ENCODE measurements at places on chromosomes 7 and 10.

DNA sequence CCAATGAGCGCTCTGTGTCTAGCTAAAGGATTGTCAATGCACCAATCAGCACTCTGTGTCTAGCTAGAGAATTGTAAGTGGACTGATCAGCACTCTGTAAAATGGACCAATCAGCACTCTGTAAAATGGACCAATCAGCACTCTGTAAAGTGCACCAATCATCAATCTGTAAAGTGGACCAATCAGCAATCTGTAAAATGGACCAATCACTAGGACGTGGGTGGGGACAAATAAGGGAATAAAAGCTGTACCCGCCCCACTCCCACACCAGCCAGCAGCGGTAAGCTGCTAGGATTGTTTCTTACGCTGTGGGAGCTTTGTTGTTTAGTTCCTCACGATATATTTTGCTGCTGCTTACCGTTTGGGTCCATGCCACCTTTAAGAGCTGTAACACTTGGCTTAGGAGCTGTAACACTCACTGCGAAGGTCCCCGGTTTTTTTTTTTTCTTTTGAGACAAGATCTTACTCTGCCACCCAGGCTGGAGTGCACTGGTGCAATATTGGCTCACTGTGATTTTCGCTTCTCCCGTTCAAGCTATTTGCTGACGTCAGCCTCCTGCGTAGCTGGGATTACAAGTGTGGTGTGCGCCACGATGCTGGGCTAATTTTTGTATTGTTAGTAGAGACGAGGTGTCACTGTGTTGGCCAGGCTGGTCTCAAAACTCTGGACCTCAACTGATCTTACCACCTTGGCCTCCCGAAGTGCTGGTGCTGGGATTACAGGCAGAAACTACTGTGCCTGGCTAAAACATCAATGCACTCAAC is 184.8 kb downstream of the PTPN20 start:
- DNase-seq: no peak

- no peak for DNase-seq
Observed at GRCh38 chr10:18879284-18879683, 169.3 kb upstream of the MALRD1 start.

DNA sequence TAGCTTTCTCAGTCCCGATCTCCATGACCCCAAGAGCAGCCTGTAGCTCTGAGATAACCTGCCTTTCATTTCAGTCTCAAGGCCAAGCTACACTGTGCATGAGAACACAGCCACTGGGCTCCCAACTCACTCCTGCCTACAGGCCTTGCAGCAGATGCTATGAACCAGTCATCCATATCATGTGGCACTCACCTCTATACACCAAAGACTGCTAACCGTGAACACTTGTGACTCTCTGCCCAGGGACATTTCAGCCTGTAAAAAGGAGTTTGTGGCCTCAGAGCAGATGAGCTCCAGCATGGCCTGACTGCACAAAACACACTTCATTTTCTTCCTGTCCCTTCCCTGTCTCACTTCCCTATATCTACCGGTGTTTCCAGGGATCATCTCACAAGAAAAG is 56.9 kb upstream of the NPY start:
- DNase-seq: no peak

DNA sequence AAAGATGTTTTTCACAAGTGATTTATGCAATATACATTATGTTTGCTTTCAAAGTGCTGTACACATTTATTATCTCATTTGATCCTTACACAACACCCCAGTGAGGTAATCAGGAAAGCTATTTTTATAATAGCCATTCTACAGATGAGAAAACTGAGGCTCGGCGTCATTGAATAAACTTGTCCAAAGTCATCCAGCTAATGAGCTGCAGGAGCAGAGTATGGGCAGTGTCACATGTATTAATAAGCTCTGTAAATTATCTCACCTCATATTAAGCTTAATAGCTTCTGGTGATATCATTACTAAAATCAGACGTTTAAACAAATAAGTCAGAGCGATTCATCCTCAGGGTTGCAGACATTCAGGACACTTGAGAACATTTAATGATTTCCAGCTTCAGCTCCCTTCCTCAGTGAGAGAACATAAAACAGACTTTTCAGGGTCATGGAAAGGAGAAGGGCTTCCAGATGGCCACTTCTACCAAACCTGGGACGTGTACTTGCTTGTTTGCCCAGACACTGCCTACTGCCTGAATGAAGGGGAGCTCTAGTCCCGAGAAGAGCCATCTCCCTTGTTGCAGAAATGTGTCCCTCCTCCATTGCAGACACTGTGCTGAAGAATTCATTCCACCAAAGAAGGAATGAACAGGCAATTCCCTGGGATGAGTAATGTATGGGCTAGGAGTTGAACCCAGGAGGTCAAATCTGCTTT is 20.5 kb upstream of the FZD1 start:
- no peak for DNase-seq

GRCh38 chr10:3995302-3996210 is 210.5 kb upstream of the KLF6 start:
- DNase-seq: no peak

- DNase-seq: no peak
Observed at GRCh38 chr7:47071866-47072265, 510.0 kb downstream of the TNS3 start.

DNA sequence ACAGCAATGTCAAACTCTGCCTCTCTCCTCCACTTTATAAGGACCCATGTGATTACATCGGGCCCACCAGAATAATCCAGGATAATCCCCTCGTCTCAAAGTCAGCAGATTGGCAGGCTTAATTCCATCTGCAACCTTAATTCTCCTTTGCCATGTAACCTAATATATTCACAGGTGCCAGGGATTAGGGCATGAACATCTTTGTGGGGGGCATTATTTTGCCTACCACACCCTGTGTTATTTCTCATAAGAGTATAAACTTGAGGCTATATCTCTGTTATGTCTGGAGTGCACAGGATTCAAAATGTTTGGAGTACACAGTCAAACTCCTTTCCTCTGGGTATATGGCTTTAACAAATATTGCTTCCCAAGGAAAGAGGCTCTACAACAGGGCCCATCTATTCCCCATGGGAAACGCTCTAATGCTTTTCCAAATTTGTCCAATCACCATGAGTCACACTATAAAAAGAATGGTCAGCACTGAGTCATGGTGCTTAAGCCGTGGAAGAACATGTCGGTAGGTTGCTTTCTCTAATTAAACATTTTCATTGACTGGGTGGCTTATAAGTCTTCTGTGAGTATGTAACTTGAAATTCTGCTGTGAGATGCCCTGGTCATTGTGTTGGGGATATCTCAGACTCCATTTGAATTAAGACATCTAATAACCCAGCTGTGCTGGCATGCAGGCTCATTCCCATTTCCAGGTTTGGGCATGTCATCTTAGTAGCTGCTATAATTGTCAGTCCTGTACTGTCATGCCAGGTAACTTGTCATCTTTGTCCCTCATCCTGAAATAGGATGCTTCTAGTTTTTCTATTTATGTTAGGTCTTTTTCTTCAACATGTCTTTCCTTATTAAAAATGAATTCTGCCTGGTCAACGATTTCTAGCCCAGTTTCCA is 11.5 kb upstream of the AKR1B10 start:
- DNase-seq: no peak

- no peak for DNase-seq
Observed at GRCh38 chr7:142523821-142524460, 225.3 kb upstream of the PRSS1 start.

- no peak for DNase-seq
Observed at GRCh38 chr7:40978047-40978446, 724.8 kb downstream of the INHBA start.

DNA sequence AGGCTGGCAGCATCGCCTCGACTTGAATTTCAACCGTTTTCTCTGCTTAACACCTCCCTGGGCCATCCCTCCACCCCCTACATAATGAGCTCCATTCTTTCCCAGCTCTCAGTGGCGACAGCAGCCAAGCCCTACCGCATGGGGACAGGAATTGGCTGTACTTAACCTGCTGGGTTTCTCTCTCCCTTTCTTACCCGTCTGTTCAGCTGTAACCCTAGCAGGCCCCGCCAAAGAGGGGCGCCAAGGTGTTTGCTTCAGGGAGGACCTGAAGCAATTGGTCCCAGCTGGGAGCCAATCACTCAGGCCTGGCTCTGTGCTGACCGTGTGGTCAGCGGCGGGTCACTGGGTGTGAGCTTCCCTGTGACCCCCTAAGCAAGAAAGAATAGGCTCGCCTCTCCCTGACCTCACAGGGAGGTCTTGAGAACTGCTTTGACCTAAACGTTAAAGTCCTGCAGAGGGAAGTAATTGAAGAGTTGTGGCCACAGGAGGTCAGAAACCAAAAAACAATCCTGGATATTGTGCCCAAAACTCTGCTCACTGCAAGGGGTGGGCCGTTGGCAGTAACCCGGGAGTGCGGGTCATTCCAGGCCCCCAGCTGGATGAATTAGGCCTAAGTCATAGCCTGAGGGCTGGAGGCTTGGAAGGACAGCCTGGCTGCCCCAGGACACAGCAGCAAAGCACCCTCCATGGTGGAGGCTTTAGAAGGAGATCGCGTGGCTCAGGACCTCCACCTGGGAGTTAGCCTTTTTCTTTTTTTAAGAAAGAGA is 114.6 kb downstream of the ITIH5 start:
- DNase-seq: no peak

GRCh38 chr7:90595801-90596670 is at the start of gene CDK14:
CDK14 (plus strand) TSS chr7:90596321; CDS start chr7:90596628, 307 bp downstream.
- no peak for DNase-seq

DNA sequence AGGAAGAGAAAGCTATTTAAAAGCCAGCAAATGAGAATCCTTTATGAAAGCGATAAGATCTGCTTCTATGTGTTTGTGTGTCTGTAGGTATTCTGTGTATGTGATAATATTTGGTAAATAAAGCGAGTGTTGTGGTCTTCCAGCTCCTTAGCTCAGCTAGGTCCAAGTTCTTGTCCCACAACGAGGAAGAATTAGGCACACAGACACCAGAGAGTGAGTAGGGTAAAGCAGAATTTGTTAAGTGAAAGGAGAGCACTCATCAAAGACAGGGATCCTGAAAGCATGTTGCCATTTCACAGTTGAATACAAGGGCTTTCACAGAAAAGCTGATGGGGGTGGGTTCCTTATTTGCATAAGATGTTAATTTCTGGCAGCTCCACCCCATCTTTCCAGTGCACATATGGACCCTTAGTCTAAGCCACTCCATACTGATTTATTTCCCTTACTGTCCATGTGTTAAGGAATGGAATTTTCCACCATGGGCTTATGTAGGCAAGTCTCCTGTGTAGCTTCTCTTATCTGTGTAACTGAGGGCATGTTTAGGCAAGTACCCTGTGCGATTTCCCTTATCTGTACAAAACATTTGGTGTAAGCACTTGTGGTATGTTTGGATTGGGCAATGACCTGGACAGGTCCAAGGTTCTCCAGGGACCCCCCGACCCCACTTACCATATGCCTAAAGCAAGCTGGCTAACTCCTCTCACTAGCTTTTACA is 165.9 kb upstream of the VIPR2 start:
- no peak for DNase-seq

DNA sequence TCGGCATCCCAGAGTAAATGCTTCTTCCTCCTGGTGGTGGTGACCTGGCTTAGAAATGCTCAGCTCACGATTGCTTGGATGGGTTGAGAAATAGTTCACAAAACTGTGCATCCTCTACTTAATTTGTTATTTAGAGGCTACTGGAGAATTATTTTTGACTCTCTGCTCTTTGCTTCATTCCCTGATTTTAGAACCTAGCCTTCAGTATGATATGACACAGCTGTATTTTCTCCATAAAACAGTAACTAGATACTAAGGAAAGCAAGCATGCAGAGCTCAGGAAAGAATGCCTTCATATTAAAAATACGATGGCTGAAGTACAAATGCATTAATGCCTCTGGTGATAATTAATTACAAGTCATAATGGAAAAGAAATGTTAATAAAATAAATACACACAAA is 602.0 kb upstream of the COBL start:
- DNase-seq: no peak

DNA sequence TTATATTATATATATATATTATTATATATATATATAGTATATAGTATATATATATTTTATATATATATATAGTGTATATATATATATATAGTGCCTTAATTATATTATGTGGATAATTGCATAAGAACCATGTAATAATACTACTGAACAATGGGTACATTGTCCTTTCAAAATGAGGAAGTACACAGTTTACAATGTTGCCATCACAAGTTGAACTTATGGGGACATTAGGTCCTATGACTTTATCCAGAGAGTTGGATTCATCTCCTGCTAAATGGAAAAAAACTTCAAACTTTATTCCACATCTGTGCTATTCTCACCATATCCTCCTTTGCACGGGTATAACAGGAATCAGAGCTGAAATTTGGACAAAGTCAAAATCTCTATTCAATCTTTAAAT is 105.0 kb upstream of the AGR3 start:
- DNase-seq: no peak

DNA sequence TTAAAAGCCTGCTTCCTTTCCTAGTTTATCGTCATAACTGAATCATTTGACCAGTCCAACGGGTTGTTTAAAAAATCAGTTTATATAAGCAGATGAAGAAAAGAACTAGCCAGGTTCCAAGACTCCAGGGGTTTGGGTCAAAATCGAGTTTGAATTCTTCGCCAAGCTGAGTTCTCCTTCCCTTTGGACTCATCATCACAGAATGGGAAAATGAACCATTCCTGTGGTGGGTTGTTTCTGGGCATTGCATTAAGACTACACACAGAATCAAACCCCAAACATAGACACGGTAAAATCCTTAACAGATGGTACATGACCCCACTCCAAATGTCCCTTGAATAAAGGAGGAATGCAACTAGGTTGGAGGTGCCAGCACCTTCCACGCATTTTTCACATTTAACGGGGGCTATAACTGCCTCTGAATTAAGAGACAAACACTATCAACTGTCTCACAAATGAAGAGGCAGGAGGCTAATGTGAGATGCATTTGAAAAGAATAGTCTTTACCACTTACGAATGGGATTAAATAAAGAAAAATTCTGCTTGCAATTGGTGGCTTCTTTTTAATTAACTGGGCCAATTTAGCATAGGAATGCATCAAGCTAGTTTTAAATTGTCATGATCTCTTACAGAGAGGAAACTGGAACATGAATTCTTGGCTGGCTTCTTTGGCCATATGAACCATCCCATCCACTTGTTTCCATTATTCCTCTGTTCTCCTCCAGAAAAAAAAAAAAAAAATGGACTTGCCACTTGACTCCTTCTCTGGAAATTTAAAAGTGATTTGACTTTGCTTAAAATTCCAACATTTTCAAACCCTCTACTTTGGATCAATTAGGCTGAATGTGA is 61.1 kb downstream of the CHST15 start:
- DNase-seq: no peak

- no peak for DNase-seq
Observed at GRCh38 chr10:91104193-91105041, 116.0 kb upstream of the PCGF5 start.

DNA sequence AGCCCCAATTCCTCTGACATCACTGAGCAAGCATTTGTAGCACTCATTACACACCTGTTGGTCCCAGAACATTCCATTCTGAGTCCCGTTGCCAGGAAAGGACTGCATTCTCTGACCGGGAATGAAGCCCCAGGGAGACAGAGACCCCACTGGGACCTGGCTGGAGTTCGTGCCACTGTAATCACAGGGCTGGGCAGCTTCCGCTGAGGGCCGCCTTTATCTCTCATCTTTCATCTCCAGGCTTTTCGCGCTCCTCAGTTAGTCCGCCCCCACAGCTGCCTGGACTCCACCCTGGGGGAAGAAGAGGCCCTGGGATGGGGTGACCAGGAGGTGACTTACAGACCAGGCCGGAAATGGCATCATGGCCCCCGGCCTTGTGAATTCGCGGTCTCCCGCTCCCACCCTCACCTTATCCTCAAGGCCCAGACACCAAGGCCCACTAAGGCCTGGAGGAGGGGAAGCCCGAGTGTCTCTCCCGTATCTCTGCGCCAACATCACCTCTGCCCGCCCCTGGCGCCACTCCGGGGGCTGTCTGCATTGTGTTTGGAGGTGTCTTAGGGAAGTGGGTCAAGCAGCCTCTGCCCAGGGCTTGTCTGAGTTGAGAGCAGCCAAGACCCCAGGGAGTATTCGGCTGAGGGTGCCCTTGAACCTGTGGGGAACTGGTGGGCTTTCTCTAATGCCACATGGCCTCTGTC is 75.4 kb downstream of the PROSER2 start:
- DNase-seq: no peak

Data from AML-193 (cell line).